ENCODE measurements at places on chromosomes 2 and 18.

DNA sequence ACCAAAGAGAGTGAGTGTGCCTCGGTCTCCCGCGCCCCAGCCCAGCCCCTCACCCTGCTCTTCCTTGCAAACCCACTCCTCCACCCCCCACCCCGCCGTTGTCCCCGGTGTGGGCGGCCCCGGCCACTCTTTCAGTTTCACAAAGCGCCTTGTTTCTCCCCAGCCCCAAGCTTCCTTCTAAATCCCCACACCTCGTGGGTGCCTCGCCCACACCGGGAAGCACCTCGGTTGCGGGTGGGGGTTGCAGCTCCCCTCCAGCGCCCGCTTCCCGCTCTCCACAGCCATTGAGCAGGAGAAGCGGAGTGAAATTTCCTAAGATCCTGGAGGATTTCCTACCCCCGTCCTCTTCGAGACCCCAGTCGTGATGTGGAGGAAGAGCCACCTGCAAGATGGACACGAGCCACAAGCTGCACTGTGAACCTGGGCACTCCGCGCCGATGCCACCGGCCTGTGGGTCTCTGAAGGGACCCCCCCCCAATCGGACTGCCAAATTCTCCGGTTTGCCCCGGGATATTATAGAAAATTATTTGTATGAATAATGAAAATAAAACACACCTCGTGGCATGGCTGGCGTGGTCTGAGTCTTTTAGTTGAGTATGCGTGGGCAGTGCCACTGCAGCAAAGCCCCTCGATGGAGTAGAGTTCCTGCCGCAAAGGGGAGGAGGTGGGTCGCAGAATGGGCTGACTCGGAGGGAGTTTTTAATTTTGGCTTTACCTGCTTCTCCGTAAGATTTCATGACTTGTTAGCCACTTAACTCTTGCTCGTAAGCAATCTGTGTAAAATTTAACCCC lies 848 bp downstream of the TMSB10 start:
- H3K27me3 ChIP-seq: no peaks in the 10 kb centered on the region
- peaks cover 21% of the 10 kb centered on the region for H3K4me1 ChIP-seq
- no peaks in the 10 kb centered on the region for H3K36me3 ChIP-seq
- H3K4me3 ChIP-seq: peak overlapping the region; percentile 87

DNA sequence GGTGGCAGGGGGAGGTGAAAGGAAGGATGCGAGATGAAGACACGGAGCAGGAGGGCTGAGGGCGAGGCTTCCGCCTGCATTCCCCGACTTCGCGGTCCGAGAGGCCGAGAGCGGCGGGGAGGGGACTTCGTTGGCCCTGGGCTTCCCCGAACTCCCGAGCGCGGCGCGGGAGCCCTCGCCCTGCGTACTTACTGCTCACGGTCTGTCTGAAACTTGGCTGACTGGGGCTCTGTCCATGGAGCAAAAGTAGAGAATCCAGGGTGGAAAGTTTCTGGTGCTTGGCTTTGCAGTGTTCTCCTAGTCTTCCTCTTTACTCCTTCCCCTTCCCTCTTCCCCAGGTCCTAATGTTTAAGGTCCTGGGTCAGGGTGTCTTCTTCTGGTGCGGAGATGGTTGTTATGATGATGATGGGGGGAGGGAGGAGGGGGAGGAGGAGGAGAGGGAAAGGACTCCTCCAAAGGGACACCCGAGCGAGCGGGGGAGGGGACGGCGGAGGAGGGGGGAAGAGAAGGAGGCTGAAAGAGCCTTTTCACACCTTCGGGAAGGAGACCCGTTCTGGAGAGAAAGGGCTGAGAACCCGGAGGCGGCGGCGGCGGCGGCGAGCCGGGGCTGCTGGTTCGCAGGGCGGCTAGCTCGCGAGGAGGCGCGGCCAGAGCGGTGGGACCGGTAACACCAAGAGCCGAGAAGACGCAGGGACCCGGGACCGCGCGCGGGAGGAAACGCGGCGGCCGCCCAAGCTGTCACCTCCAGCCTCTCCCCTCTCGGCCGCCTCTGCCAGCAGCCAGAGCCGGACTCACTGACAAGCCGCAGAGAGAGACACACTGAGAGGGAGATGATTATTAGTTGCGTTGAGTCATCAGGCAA lies at the start of gene SATB2:
Gene SATB2 (minus strand): TSS at position 793 of the 862 bp plus-strand sequence. CDS start 1,902 bp downstream, outside the sequence.
- H3K4me3 ChIP-seq: peak within 1 kb of the TSS; percentile 71
- peaks cover 34% of the 10 kb centered on the region for H3K4me1 ChIP-seq
- no peak for DNase-seq
- no peaks in the 10 kb centered on the region for H3K27me3 ChIP-seq
- no peaks in the 10 kb centered on the region for H3K36me3 ChIP-seq
- H3K27ac ChIP-seq: no peak within 1 kb of the TSS

- H3K4me1 ChIP-seq: no peaks in the 10 kb centered on the region
- no peak overlapping the region for H3K4me3 ChIP-seq
- H3K27me3 ChIP-seq: no peaks in the 10 kb centered on the region
- H3K27ac ChIP-seq: no peak overlapping the region
These were observed 51.6 kb downstream of the PDK1 start for GRCh38 chr2:172607379-172607928.

DNA sequence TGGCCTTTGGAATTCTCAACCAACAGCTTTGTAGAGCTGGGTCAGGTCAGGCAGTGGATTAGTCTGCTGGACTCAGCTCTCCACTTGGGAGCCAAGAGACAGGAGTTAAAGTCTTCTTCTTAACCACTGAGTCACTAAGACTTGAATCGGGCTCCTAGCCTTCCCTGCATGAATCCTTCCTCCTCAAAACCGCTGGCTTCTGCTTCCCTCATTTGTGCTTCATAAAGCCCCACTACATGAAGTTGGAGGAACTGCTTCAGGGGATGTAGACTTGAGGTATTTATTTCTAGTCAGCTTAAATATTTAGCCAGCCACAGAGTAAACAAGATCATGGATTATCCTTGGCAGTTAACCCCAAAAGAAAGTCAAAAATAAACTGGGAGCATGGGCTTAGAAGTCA lies 536.3 kb upstream of the TNP1 start:
- H3K4me1 ChIP-seq: peaks cover 19% of the 10 kb centered on the region
- no peaks in the 10 kb centered on the region for H3K36me3 ChIP-seq
- no peak overlapping the region for H3K27ac ChIP-seq
- DNase-seq: no peak

GRCh38 chr18:73733806-73734314 lies 413.8 kb downstream of the FBXO15 start:
- H3K27me3 ChIP-seq: no peaks in the 10 kb centered on the region
- no peak for DNase-seq
- H3K4me3 ChIP-seq: no peak overlapping the region
- H3K36me3 ChIP-seq: no peaks in the 10 kb centered on the region

- H3K4me1 ChIP-seq: no peaks in the 10 kb centered on the region
- no peak for DNase-seq
- H3K36me3 ChIP-seq: no peaks in the 10 kb centered on the region
- no peaks in the 10 kb centered on the region for H3K27me3 ChIP-seq
These were observed 1.1 kb upstream of the SNED1 start for GRCh38 chr2:240997141-240997855.

DNA sequence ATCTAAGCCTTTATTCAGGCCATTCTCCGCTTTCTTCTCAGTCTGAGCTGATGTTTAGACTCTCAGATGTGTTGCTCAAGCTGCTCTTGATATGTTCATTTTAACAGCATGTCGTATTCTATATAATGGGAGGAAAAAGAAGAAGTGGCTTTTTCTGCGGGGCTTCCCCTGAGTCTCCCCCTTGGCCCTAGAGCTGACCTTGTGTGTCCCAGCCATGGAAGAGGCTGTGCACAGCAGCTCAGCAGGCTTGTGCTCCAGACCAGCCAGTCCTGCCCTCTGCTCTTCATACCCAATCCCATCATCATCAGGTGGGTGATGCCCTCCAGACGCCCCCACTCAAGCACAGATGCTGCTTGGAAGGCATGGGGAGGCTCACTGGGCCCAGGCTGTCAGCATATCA lies 155.1 kb upstream of the CELF4 start:
- no peak overlapping the region for H3K4me3 ChIP-seq
- no peak for DNase-seq
- no peak overlapping the region for H3K27ac ChIP-seq
- no peaks in the 10 kb centered on the region for H3K4me1 ChIP-seq

- H3K36me3 ChIP-seq: no peaks in the 10 kb centered on the region
- H3K4me3 ChIP-seq: no peak overlapping the region
- no peaks in the 10 kb centered on the region for H3K4me1 ChIP-seq
- H3K27me3 ChIP-seq: no peaks in the 10 kb centered on the region
- no peak for DNase-seq
- H3K27ac ChIP-seq: no peak overlapping the region
These were observed 41.2 kb upstream of the KLF11 start for GRCh38 chr2:10002109-10002508.

DNA sequence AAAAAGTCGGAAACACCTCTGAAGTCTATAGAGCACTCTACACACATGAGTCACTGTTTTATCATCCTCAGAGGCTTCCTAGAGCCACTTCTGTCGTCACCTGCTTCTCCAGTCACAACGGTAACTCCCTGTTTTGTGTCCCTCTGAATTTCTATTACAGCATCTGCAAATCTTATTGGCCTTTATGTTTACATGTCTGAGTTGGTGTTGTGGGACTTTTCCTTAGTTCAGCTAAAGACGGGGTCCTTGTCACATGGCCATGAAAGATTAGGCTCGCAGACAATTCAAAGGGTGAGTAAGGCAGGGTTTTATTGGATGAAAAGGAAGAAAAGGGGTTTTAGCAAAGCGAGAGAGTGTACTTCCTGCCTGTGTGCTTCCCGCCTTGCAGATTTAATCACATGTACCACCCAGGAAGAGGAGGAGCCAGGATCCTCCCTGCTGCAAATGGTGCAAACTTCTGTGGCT lies 185.6 kb downstream of the LPIN1 start:
- H3K4me1 ChIP-seq: peaks cover 3% of the 10 kb centered on the region
- 0 out of 2 replicates have a peak, but pooled peaks cover 5% of the 10 kb centered on the region for H3K36me3 ChIP-seq
- no peak overlapping the region for H3K27ac ChIP-seq
- no peak for DNase-seq

DNA sequence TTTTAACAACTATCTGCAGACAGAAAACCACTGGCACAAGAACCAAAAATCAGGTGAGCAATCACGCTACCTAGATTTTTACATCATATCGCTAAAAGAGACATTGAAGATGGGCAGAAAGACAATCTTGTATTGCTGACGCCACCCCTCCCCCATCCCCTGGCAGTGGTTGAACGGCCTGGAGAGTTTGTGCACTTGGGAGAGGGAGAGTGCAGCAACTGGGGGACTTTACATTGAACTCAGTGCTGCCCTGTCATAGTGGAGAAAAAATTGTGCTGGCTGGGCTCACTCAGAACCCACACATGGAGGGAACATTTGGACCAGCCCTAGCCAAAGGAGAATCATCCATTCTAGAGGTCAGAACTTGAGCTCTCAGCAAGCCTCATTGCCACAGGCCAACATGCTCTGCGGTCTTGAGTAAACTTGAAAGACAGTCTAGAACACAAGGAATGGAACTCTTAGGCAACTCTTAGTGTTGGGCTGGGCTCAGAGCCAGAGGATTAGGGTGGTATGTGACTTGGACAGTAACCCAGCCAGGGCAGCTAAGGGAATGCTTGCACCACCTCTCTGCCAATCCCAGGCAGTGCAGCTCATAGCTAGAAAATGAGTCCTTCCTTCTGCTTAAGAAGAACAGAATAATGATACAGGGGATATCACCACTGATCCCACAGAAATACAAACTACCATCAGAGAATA lies 220.0 kb upstream of the CYP26B1 start:
- H3K36me3 ChIP-seq: no peaks in the 10 kb centered on the region
- no peak overlapping the region for H3K27ac ChIP-seq
- no peak for DNase-seq
- no peak overlapping the region for H3K4me3 ChIP-seq

DNA sequence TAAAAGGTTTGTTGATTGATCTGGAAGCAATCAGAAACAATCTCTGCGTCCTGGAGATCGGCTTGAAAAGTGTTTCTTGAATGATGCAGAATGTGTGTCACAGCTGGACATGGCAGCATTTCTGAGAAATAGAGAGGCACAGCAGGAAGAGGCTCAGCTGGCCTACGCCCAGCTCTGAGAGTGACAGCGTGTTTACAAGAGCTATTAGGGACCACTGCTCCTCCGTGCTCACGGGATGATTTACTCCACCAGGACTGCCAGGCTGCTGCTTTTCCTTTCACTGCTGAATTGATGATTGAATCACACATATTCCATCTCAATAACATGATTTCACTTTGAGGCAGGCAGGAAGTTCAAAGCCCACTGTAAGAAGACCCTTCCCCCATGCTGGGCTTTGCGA lies 62.8 kb downstream of the GALNT14 start:
- H3K36me3 ChIP-seq: no peaks in the 10 kb centered on the region
- no peaks in the 10 kb centered on the region for H3K4me1 ChIP-seq
- no peaks in the 10 kb centered on the region for H3K27me3 ChIP-seq
- no peak for DNase-seq
- H3K4me3 ChIP-seq: no peak overlapping the region

DNA sequence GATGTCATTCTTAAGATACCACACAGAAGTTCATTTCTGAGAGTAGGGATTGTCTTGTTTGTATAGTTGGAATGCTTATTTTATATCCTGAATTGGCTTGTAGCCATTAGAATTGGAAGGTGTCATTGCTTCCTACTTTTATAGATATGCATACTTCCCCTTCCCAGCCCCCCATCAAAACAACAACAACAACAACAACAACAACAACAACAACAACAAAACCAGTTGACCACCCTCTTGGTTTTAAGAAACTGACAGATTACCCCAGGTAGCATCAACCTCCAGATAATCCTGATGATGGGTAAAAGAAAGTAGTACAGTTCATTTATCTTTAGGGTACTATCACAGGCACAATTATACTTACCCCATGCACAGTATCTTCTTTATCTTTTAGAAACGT lies 20.0 kb downstream of the PHLPP1 start:
- DNase-seq: no peak
- no peak overlapping the region for H3K4me3 ChIP-seq
- no peaks in the 10 kb centered on the region for H3K36me3 ChIP-seq
- no peaks in the 10 kb centered on the region for H3K4me1 ChIP-seq
- H3K27ac ChIP-seq: no peak overlapping the region

GRCh38 chr2:48849770-48850169 lies 94.2 kb upstream of the LHCGR start:
- no peak overlapping the region for H3K27ac ChIP-seq
- no peaks in the 10 kb centered on the region for H3K4me1 ChIP-seq
- no peak overlapping the region for H3K4me3 ChIP-seq
- no peak for DNase-seq
- H3K27me3 ChIP-seq: no peaks in the 10 kb centered on the region
- H3K36me3 ChIP-seq: no peaks in the 10 kb centered on the region

DNA sequence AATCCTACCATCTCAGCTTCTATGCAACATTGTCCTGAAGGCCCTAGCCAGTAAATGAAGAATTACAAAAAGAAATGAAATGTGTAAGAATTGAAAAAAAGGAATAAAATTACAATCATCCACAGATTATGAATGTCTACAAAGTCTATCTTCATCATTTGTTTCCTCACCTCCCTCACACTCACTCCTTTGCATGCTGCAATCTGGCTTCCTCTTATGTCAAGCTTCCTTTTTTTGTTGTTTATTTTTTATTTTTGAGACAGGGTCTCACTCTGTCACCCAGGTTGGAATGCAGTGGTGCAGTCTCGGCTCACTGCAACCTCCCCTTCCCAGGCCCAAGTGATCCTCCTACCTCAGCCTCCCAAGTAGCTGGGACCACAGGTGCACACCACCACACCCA lies 129.0 kb downstream of the CABYR start:
- H3K4me3 ChIP-seq: no peak overlapping the region
- no peak overlapping the region for H3K27ac ChIP-seq
- no peaks in the 10 kb centered on the region for H3K36me3 ChIP-seq
- no peak for DNase-seq

GRCh38 chr2:102033031-102033749 lies 41.4 kb downstream of the IL1R2 start:
- H3K27ac ChIP-seq: no peak overlapping the region
- DNase-seq: no peak
- no peak overlapping the region for H3K4me3 ChIP-seq
- H3K4me1 ChIP-seq: no peaks in the 10 kb centered on the region
- no peaks in the 10 kb centered on the region for H3K27me3 ChIP-seq
- no peaks in the 10 kb centered on the region for H3K36me3 ChIP-seq

Measured in Karpas-422 (cell line).